Spinal cord (tissue), 10 donors: ENCODE measurements at places on chromosomes 11 and 22.
A peak's percentile ranks its signal among the peaks of the same experiment; 100 is the strongest.

- DNase-seq: peak; percentile 65
These were observed 4.8 kb downstream of the CD248 start for GRCh38 chr11:66311965-66312548.

DNA sequence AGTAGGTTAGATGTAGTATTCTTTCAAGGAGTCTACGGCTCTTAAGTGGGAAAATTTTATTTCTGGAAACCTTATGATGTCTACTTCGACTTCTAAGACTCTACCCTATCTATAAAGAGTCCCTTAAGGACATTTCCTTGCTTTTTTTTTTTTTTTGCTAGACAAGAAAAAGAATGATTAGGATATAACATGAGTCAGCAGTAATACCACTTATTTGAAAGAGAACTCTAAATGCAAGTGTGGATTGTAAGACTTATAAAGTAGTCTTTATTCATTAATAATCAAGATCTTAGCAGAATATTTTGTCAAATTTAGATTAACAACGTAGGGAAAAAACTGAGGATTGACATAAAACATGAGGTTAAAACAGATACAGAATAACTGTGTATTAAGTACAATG is 71.0 kb downstream of the DKK3 start:
- no peak for DNase-seq

GRCh38 chr11:10451426-10452116 is 3.5 kb upstream of the AMPD3 start:
- peak; percentile 64 for DNase-seq

DNA sequence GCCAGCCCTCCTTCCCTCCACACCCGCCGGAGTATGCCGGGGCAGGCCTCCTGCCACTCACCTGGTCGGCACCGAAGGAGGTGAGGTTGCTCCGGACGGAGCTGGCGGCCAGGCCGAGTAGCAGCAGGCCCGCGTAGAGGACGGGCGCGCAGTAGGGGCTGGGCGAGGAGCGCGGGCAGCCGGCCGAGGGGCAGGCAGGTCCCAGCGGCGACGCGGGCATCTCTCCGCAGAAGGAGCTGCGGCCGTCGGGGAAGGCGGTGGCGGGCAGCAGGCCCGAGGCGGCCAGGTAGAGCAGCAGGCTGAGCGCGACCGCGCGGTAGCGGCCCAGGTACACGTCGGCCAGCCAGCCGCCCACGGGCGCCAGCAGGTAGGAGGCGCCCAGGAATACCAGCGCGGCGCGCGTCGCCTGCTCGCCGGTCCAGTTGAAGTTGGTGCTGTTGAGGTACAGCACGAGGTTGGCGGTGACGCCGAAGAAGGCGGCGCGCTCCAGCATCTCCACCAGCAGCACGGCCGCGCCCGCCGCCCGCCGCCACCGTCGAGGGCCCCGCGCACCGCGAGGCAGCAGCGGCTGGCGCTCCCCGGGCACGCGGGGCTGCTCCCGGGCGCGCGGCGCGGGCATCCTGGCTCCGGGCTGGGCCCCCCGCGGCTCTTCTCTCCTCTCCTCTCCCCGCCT is 907 bp downstream of the SLC15A3 start:
- no peak for DNase-seq

GRCh38 chr22:35156945-35157344 is 91.0 kb downstream of the ISX start:
- no peak for DNase-seq

DNA sequence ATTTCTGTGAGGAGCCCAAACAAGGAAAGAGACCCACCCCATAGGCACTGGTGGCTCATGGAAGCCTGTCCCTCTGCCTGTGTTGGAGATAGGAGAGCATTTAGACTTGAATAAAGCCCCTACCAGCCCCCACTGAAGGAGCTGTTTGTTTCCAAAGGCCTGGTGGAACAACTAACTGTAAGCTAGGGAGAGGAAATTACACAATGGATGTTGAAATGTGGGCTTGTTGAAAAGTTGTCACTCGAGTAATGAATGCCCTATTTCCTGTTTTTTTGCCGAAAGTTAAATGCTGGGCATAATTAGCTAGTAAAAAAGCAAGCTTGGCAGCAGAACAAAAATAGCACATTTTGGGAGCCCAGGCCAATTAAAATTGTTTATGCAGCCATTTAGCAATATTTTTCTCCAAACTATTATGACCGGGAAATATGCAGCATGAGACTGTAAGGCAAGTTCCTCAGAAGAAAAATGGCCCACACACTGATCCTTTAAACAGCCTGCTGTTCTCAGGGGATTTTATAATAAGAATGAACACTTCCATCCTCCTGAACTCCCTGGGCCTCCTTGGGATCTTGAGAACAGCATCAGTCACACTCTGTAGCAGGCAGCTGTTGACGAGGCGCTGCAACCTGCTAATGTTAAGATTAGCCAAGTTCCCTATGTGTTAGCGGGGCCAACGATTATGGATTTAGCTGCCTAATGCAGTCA is 38.6 kb upstream of the LMO2 start:
- no peak for DNase-seq

DNA sequence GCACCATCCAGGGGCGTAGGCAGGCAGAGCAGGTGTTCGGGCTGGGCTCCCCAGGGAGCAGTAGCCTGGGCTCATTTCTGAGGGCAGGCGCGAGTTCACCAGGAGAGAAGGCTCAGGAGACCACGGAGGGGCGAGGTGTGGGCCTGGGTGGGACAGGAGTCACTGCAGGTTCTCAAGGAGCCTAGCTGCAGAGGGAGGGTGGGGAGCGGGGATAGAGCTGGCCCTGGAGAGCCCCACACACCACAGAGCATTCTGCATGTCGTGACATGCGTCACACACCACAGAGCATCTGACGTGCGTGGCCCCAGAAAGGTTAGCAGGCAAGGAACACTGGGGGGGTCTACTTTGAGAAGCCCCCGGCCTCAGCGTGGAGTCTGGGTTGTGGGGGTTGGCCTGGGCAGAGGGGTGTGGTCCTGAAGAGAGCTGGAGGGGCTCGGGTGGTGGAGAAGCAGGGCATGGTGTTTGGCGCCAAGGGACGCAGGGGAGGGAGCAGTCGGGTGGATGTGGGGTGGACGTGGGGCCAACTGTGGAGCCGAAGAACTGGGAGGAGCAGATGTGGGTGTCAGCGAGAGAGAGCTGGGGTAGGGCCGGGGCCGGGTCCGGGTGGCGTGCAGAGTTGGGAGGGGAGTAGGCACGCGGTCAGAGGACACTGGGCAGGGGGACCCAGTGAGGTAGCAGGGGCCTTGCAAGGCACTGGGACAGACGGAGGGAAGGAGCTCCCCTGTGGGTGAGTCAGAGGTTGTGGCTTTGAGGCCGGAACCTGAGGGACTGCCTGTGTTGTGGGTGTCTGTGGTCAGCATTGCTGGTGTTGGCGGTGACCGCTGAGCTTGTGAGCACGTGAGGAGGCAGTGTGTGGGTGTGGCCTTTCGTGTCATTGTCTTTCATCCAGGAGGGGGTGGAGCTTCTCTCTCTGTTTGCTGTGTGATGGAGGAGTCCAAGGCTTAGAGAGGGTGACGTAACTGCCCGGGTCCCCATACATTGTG is 25.5 kb downstream of the CTTN start:
- DNase-seq: no peak

GRCh38 chr11:95132956-95133355 is 43.3 kb downstream of the ENDOD1 start:
- no peak for DNase-seq

- DNase-seq: no peak
These were observed 86.4 kb downstream of the GRK3 start for GRCh38 chr22:25650833-25651232.

GRCh38 chr11:43396617-43397016 is 37.9 kb downstream of the TTC17 start:
- no peak for DNase-seq

DNA sequence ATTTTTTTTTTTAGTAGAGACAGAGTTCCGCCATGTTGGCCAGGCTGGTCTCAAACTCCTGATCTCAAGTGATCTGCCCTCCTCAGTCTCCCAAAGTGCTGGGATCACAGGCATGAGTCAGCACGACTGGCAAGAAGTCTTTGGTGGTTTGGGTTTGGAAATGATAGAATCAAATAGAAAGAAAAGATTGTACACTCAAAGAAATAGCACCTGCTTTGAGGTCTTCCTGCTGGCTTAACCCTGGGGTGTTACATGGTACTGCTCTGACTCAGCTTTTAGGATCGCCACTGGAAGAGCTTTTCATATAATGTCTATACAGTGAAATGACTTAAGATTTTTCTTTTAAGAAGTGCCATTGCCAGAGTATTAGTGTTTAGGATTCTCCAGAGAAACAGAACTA is 50.2 kb downstream of the JAM3 start:
- DNase-seq: no peak

DNA sequence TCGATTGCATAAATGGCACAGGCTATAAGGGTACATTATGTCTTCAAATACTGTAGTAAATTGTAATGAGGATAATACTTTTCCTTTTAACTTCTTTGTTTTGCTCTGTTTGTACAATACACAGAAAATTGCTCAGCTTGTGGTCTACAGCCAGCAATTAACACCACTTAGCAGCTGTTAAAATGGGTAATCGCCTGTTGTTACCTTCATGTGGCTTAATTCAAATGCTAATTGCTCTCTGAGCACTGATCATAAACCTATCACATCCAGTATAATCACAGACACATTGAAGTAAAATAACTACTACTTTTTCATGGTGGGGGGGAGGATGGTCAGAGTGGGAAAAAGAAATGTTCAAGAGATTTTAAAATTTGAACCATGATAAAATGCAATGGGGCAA is 1164.1 kb upstream of the CNTN5 start:
- peak; percentile 85 for DNase-seq

DNA sequence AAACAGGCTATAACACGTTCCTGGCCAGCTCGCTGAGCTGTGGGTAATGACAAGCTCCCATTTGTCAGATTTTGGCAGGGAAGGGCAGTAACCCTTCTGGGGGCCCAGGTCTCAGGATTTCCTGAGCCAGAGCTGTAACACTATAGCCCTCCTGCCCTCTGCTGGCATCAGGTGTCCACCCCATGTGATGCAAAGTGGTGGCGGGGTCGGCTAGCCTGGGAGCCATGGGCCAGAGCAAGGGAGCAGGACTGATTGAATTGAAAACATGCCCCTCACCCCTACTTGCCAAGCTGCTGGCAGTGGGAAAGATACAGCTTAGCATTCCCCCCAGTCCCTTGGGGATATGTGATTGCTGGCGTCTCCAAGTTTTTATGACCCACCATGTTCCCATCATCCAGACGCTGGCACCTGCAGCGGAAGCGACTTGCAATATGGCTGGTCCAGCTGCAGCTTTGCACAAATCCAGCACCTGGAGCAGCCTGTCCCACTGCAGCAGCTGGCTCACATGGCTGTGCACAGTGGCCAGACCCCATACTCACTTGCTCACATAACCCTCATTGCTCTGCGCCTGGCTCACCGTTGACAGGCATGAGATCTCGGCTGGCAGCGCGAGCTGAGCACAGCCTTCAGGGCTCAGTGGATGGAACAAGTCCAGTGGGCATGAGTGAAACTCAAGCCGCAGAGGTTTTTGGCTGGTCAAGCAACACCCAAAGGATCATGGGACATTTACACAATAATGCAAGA is 1147.8 kb downstream of the JRKL start:
- DNase-seq: no peak

DNA sequence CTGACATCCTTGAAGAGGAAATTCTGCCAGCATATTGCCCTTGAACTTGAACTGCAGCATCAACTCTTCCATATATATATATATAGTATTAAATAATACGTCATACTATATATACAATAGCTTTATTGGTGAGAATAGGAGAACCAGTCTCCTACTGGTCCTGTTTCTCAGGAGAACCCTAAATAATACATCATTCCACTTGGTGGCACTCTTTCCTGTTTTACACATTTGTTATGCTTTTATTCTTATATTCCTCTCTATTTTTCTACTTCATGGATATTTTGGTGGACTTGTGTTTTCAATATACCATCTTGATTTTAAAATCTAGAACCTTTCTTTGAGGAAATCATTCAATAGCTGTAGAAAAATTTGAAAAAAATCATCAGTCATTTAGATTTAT is 193.3 kb downstream of the TRPC6 start:
- DNase-seq: no peak

DNA sequence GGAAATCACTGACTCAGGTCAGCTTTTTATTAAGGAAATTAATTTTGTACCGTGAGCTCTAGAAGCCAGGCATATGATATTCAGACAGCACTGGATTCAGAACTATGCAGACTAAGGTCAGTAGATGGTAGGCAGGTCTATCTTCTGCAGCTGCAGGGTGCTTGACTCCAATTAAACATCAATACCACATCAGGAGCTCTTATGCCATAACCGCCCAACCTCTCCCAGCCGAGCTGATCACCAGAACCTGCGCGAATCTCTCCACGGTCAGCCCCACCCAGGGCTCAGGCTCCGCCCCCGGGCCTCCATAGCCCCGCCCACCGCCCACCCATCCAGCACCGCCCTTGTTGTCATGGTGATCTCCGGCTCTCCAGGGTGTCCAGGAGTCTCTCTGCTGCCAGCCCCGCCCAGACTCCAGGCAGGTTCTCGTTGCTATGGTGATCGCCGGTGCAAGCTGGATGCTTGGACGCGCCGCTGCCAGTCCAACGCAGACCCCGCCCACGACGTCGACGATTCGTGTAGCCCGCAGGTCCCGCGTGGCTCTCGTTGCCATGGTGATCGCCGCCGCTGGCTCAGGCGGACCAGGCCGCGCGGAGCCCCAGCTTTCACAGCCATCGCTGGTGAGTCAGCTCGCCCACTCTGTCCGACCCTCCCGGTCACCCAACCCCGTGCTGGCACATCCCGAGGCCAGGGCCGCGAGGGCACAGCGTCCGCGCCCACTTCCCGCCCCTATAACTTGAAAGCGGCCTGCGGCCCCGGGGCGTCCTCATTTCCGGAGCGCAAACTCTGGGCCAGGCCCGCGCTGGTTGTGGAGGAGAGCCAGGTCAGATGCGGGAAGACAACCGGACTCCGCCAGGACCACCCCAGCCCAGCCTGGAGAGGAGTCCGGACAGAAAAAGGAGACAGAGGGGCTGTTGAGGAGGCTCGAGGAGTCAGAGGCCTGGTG is at the start of gene RAB36:
Gene RAB36, plus strand, starts transcription at position 546 of the 946 bp plus-strand sequence. CDS start 1,140 bp downstream, outside the sequence.
- peak; percentile 100 for DNase-seq
